Caki2 (cell line): ENCODE measurements at places on chromosomes 3 and 15. TPM values are rescaled to one million over a fixed set of nuclear protein-coding genes. Genes with fewer than 3 reads are reported as not detected.
A peak's percentile ranks its signal among the peaks of the same experiment; 100 is the strongest.

DNA sequence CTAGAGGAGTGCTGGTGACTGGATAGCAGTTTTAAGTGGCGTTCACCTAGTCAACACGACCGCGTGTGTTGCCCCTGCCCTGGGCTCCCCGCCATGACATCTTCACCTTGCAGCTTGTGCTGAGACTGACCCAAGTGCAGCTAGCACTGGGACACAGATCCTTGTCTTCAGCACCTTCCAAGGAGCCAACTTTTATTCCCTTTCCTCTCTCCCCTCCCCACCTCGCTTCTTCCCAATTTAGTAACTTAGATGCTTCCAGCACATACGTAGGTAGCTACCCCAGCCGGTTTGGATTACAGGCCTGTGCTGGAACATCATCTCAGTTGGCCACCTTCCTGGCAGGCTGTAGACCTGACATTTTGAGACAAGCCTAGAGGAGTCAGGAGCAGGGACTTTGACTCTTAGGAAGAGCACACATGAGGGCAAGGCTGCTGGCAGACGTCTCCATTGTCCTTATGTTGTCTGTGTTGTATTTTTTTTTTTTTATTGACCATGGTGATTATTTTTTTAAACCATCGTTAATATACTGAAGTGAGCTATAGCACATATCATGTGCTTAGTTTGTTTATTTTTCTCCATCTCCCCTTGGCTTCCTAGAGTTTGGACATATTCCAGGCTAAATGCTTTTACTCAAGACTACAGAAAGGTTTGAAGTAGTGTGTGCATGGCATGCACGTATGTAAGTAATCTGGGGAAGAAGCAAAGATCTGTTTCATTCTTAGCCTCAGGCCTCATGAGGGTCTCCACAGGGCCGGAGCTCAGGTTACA is 61.1 kb downstream of the AAGAB start:
- no peak for DNase-seq

GRCh38 chr3:178054471-178054870 is 481.8 kb upstream of the KCNMB2 start:
- DNase-seq: no peak

DNA sequence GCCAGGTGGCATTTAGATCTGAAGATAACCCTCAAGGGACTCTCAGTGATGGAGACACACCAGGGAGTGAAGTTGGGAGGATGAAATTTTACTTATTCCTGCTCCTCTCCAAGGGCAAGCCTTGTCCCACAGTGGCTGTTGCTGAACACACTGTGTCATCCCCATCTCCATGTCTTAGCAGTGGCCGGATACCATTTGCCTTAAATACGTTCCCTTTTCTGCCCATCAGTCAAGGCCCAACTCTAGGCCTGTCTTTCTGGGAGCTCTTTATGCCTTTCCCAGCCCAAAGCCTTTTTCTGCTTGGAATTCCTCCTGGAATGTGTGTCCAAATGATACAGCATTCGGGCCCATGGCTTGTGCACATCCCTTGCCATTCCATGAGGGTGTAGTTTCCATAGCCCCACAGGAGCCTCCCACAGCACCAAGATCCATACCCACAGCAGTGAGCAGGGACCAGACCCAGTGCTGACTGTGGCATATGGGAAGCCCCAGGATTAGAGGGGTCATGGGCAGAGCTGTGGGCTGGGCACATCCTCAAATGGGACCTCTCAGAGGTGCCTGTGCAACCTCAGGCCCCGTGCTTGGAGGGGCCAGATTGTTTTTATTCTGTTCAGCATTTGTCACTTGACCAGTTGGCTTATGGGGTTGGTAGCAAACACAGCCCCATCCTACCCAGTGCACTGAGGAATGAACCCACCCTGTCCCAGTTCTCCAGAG is 63.7 kb upstream of the PRR23C start:
- DNase-seq: no peak

GRCh38 chr3:40237889-40238571 is 71.5 kb upstream of the EIF1B start:
- DNase-seq: no peak

- DNase-seq: no peak
Observed at GRCh38 chr15:89175617-89176191, 45.7 kb downstream of the RLBP1 start.

GRCh38 chr15:25407950-25408349 is 30.9 kb downstream of the UBE3A start:
- DNase-seq: peak; percentile 23

RRP9 gene
- 28.9 and 34.6 TPM in 2 replicates for total RNA-seq

DNA sequence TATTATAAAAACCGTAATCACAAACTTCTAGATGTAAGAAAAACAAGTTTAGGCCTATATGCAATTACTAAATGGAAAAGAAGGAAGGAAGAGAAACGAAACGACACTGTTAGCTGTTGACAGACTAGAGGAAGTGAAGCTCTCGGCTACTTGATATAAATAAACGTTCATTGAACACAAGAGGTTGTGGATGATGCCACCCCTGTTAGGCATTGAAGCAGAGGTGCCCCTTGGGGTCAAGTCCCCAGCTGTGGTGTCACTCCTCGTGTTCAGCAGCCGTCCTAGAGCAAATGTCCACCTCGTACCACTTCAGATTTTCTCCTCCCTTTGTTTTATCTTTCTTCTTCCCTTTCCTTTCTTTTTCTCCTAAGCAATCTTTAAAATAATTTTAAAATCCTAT is 146.5 kb upstream of the UBE2E1 start:
- DNase-seq: no peak

DNA sequence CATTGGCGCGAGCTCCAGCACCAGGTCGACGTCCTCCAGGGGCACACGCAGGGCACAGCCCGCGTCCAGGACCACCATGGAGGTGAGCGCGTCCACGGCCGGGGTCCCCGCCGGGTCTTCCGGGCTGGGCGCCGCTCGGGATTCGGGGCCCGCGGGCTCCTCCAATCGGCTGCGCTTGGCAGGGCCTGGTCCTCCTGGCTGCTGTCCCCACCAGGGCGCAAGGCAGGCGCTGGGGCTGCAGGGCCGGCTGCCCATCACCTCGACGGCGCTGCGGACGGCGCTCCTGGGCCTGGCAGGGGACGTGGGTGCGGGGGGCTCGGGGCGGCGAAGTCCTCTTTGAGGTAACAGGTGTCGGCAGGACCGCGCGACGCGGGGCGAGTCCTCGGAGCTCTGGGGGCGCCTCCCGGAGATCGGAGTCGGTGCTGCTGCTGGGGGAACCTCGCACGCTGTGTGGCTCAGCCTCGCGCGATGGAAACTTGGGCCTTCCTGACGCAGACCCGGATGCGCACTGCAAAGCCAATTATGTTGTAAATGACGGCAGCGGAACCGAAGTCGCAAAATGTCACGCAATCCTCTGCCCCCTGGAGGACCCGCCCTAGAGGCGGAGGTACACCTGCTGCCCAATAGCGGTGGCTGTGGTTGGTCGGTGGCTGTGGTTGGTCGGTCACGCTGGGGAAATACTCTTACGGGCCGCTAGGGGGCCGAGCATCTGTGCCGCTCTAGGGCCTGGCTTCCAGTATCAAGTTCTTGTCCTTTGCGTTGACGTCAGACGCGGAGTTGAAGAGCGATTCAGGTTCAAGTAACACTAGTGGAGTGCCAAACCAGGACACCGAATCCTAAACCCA is at the start of gene PRR23C:
TSS of gene PRR23C (minus strand) at position 527 of the 845 bp plus-strand sequence. CDS start at position 255, 272 bp downstream.
- no peak for DNase-seq

DNA sequence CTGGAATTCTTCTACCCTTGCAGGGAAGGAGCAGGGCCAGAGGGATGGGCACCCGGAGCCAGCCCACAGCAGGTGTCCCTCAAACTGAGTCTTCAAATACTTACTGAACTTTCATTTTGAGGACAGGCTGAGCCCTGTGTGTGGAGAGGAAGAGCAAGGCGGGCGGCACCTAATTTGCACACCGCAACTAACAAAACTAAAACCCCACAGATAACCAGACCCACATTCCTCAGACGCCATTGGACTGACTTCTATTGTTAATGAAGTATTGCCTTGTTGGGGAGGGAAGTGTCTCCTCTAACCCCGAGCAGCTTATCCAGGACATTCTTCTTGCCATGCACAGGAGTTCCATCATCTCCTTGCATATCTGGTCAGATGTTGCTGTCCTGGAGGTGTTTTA is 105.2 kb upstream of the NR2E3 start:
- no peak for DNase-seq

DNA sequence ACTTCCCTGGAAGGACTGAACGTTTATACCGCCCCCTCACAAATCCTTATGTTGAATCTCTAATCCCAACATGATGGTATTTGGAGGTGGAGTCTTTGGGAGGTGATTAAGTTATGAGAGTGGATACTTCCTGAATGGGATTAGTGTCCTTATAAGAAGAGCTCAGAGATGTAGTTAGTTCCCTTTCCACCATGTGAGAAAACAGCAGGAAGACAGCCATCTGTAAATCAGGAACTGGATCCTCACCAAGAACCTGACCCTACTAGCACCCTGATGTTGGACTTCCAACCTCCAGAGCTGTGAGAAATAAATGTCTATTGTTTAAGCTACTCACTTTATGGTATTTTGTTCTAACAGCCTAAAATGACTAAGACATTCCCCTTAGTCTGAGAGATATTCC is 33.3 kb upstream of the SACM1L start:
- no peak for DNase-seq

DNA sequence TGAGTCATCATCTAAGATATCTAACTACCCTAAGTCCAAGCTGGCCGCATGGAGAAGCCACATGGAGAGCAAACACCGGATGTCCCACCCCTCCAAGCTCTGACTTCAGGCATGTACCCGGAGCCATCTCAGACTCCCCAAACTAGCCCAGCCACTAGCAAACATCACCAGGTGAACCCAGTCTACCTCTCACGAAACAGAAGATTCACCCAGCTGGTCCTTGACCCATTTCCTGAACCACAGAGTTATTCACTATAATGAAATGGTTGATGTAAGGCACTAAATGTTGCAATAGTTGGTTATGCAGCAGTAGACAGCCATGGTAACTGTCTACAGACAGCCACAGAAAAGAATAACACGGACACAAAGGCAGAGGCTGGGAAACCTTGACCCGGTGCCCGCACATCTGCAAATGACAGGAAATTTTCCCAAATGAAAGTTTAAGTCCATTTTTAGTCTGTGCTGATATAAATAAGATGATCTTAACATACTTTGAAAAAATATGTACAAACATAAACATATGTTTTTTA is 265.5 kb upstream of the ATP10A start:
- no peak for DNase-seq

ROBO1 gene
- total RNA-seq: 0.46 and 0.54 TPM in 2 replicates

DNA sequence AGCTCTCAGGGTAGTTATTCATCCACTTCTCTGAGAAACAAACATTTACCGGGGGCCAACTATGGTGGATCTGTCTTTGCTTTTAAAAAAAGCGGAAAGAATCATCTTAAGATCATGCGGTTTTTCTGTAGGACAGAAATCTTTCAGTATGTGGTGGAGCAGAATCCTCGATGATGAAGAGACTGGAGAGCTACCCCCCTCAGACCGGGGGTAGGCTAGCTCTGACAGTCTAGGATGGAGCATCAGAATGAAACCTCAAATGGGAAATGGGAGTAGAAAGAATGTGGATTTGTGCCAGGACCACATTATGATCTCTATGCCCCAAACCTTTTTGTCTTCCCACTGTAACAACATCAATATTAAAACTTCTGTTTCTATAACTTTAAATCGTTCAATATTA is 30.3 kb downstream of the TPRG1 start:
- no peak for DNase-seq

GRCh38 chr15:68424754-68425390 is 7.1 kb downstream of the ITGA11 start:
- no peak for DNase-seq
